Stimulated activated CD4-positive, alpha-beta T cell treated with anti-CD3 and anti-CD28 coated beads, Interleukin-12 subunit alpha, Interleukin-12 subunit beta, amount 100 ng/mL, for 4 hours (primary cell): ENCODE measurements at places on chromosomes 1 and 21.

- DNase-seq, result no peak
Measured at GRCh38 chr1:165954940-165955339, 127.5 kb downstream of the UCK2 start.

DNA sequence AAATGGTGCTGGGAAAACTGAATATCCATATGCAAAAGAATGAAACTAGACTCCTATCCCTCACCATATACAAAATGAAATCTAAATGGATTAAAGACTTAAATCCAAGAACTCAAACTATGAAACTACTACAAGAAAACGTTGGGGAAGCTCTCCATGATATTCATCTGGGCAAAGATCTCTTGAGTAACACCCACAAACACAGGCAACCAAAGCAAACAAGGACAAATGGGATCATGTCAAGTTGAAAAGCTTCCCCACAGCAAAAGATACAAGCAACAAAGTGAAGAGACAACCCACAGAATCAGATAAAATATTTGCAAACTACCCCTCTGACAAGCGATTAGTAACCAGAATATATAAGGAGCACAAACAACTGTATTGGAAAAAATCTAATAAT is 13.8 kb downstream of the TTC13 start:
- DNase-seq, result no peak

- DNase-seq, result no peak
Measured at GRCh38 chr1:90851711-90852050, 134.6 kb upstream of the BARHL2 start.

GRCh38 chr1:157438613-157439012 is 113.7 kb downstream of the FCRL5 start:
- no peak for DNase-seq

- no peak for DNase-seq
Measured at GRCh38 chr21:37300114-37300751, 33.1 kb upstream of the VPS26C start.

DNA sequence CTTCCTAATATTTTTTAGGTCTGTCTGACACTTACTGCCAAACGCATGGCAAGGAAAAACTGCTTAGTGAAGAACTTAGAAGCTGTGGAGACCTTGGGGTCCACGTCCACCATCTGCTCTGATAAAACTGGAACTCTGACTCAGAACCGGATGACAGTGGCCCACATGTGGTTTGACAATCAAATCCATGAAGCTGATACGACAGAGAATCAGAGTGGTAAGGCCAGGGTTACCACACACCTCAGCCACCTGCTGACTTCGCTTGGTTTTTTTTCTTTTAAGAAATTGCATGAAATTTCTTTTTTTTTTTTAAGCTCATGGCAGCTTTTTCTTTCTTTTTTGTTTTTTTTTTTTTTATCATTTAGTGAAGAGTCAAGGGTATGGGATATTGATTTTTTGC is 17.2 kb downstream of the ATP1A1 start:
- no peak for DNase-seq

DNA sequence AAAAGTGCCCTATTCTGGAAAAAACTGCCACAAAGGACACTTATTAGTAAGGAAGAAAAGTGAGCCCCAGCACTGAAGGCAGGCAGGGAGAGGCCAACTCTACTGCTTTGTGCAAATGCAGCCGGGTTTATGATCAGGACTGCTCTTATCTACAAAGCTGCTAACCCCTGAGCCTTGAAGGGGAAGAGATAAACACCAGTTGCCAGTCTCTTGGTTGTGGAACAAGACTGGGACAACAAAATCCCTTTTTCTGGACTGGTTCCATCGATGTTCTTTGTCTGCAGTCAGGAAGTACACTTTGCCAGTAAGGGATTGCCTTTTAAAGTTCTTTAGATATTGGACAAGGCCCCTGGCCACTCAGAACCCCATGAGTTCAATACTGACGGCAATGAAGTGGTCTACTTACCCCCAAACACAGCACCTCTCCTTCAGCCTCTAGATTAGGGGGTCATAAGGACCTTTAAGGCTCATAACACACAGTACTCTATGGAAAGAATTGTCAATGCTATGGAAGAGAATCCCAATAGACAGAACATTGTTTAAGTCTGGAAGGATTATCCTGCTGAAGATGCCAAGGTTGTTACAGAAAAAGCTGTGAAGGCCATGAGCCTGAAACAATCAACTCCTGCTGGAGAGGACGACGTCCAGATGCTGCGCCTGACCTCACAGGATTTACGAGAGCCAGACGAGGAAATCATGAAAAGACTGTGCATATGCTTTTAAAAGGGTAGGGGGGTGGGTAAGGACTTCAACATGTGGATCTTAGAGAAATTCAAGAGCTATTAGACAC is 43.6 kb downstream of the GNB1 start:
- DNase-seq, result no peak

DNA sequence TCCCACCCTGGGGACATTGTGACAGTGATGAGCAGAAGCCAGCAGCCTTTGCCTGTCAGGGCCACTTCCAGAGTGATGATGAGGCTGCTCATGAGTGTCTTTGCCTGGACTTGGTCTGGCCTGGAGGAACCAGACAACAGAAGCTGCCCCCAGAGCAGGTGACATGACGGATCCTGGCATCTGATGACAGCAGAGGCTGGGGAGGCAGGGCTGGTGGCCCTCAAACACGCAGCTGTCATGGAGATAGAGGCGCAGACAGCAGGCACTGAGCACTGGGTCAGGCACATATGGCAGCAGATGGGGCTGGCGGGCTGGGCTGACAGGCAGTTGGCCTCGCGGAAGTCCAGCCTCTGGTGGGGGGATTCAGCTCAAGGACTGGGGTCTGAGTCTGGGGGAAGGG is 66.4 kb upstream of the STUM start:
- no peak for DNase-seq

GRCh38 chr1:24266398-24266941 is 52.7 kb upstream of the GRHL3 start:
- DNase-seq, result no peak

DNA sequence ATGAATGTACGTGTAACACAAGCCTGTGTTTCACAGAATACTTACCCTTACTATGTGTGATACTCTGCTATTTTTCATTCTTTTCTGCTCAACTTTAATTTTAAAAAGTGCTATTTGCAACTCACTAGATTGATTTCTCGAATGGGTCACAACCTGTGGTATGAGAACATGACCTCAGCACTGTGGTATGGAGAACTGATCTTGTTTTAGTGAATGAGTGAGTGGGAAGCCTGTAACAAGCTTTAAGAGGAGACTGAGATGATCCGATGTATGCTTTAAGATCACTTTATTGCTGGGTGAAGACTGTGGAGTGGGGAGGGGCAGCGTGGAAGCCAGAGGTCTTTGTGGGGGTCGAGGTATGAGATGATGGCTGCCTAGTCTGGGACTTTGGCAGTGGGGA is 21.6 kb downstream of the MECR start:
- DNase-seq, result no peak

DNA sequence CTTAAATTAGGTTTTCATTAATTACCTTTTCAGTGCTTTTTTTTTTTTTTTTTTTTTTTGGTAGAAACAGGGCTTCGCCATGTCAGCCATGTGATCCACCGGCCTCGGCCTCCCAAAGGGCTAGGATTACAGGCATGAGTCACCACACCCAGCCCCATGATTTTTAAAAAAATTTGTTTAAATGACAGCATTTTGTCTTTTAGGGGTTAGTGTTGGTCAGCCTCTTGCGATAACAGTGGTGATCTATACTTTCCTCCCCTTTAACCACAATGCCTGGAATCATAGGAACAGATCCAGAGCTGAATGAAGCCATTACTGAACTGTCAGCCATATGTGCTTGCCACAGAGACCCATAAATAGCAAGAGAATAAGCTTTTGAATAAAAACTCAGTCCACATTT is 73.9 kb downstream of the CACHD1 start:
- DNase-seq, result no peak

DNA sequence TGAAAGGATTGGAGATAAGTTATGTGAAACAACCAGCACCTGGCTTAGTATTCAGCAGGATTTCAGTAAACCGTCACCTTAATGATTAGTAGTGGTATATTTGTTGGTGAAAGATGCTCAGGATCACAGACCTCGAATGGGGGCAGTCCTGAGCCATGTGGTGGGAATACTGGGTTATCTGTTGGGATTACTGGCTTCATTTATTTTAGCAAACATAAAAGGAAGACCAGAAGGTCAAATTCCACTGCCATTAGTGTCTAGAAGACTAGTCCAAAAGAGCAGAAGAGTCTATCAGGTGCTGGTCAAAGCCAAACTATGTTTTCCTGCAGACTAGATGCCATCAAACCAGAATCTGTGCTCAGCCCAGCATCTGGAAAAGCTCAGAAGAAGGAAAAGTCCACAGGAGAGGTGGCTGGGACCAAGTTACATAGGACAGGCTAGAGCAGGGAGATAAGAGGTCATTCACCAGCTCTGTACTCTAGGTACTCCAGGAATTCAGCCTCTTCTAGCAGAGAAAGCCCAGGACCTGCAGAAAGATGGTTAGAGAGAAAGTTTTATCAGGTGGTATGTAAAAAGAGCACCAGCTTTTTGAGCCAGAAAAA is 343.4 kb downstream of the PLPP3 start:
- no peak for DNase-seq

DNA sequence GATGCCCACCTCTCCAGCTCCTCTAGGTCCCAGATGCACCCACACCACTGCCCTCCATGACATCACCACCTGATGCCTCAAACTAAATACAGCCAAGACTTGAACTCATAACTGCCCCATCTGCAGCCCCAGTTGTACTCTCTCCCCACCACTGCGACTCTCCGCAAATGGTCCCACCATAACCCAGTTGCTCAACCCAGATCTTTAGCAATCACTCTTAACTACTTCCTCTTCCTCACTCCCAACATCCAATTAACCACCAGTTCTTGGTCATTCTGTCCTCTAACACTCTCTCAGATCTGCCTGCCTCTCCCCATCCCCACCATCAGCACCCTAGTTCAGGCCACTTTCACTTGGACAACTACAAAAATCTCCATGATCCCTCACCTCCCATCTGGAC is 36.8 kb upstream of the PLA2G2C start:
- DNase-seq, result no peak
